Liver (tissue), 10 donors: ENCODE measurements at places on chromosomes 6 and 20.
A peak's percentile ranks its signal among the peaks of the same experiment; 100 is the strongest.

DNA sequence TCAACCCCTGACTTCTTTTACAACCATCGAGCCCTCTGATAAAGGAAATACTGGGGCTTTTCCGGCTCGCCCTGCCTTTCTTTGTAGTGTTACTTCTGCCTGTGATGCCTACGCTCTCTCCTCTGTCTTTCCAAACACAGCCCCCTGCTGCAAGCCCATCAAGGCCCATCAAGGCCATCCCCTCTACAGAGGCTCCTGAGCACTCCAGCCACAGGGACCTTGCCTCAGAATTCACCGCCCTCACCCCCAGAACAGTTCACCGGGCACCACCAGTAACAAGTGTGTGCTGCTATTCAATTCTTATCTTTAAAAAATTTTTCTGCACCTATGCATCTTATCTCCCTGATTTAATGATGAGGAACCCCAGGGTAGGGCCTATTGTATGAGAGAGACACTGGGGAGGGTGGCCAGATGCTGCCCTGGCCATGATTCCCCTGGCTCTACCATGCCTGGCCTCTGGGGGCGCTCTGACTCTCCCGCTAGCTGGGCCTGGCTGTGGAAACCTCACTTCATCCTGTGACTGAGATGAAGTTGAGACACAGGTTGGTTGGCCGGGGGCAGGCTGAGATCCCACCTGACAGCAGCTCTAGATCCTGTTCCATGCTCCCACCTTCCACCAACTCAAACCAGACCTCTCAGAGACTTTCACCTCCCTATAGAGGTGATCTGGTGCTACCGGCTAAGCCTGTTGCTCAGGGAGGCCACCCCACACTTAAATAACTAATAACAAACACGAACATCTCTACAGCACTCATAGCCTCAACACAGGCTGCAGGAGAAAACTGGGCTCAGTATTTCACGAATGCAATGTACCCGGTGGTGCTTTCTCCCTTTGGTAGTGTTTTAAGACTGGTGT is 19.2 kb upstream of the GLP1R start:
- DNase-seq: peak; percentile 63

- DNase-seq: no peak
These were observed 7.2 kb downstream of the PYGB start for GRCh38 chr20:25254986-25255680.

DNA sequence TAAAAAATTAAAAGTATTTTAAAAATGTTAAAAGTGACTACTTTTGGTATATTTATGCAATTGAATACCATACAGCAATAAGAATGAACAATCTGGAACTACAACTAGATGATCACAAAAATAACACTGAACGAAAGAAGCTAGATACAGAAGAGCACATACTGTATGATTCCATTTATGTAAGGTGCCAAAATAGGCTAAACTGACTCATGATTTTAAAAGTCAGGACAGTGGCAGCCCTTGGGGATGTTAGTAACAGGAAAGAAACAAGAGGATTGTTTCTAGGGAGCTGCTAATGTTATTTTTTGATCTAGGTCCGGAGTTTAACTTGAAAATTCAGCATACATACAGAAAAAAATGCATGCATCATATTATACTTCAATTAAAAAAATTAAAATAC is 42.3 kb downstream of the KIF13A start:
- DNase-seq: no peak

- no peak for DNase-seq
These were observed 16.7 kb downstream of the CALHM5 start for GRCh38 chr6:116528133-116528532.

DNA sequence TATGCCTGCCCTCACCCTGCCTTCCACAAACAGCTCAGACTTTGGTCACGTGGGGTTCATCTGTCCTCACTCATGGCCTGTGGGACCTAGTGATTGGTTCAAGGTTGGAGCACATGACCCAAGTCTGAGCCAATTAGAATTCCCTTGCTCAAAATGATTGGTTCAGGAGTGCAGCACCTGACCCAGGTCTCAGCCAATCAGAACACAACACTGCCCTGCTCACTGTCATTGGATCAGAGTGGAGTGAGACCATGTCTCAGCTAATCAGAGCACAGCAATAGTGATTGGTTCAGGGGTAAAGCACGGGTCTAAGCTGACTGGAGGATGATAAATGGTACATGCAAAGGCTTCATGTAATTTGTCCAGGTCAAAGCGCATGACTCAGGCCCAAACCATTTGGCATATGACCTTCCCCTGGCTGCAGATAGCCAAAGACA is 102.2 kb downstream of the PREX1 start:
- no peak for DNase-seq

- DNase-seq: no peak
These were observed 158.2 kb upstream of the IMPG1 start for GRCh38 chr6:76230711-76231110.
